ENCODE measurements at places on chromosomes 11 and 22.

DNA sequence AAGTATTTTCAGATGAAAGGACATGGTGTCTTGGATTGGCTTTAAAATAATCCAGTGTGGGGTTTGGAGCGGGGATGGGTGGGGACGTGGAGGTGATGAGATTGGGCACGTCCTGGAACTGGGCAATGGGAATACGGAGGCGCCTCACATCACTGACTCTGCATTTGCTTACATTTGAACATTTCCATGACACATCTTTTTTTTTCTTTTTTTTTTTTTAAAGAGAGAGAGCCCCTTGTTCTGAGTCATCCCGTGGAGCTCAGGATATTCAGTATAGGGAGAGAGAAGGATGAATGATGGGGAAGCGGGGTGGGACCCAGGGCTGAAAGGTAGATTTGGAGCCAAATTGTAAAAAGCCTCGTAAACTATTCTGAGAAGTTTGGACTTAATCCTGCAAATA is 142.7 kb downstream of the FBXO7 start:
- no peak for DNase-seq

DNA sequence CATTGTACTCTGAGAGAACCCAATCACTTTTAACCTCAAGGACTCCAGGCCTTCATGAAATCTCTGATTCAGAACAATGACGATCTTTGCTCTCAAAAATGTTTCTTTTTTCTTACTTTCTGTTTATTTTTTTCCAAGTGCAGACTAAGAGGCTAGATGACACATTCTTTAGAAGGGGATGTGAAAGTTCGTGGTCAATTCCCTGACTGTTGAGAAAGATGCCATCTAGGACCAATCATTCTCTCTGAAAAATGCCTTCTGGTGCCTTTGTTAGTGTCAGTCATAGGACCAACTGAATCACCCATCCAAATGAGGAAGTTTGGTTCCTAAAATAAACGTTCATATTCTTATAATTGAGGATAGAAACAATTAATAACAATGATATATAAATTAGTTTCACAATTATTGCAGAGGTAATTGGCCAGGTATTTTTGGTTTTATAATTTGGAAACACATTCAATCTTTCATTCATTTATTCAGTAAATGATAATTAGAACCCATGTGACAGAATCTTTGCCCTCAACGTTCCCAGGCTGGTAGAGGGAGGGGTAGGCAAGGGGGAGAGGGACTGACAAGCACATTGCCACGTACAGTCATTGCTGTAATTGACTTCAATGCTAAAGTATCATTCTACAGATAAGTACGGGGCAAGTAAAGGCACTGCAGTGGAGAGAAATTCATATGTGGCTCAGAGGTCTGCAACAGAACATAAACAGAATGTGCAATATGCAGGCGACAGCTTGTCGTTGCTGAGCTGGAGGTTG is 333.4 kb upstream of the MPPED2 start:
- DNase-seq = no peak

DNA sequence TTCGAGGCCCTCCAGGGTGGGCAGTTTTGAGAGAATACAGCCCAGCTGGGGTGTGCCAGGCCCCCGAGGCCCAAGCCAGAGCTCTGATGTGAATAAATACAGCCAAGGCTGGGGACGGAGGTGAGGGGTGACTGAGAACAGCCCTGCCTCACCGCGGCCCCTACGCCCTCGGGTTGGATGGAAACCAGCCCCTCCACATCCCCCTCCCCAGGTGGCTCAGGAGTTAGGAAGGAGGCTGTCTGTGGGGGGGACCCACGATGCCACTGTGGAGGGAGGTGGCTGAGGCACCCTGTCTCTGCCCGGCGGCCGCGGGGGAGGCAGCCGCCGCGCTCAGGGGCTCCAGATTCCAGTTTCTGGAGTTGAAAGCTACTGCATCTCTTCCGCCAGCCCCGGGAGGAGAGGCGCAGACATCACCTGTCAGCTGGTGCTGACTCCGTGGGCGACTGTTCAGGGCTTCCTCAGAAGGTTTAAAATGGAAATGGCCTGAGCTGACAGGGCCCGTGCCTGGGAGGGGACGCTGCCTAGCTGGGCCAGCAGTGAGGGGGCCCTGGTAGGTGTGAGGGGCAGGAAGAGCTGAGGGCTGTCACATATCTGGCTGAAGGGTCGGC is 1.4 kb downstream of the FLRT1 start:
- DNase-seq = peak; percentile 13

DNA sequence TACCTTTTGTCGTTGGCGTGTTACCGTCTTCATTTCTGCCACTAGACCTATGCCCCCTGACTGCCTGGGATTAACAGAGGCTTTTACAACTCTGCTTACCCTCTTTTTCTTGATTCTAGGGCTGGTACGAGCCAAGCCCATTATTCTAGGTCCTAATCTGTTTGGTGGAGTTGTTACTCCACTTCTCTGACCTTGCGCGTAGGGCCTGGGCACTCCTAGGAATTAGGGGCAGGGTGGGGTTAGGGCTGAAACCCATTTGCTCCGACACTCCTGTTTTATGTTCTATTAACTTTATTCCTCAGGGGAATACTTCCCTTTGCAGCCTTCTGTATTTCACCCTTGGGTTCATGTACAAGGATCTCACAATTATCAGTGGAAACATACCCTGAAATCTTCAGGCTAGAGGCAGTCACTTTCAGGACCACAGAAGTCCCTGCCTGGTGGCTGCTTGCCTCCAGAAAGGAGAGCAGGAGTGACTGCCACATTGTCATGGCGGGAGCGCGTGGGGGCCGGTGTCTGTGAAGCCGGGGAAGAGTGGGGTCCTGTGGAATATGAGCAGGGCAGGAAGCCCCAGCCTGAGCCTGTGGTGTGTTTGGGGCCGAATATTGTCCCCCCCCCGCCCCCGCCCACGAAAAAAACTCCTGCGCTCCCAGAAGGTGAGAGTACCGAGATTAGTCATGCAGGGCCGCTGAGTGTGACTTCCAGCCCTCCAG is 731 bp upstream of the SLC37A2 start:
- DNase-seq = no peak

DNA sequence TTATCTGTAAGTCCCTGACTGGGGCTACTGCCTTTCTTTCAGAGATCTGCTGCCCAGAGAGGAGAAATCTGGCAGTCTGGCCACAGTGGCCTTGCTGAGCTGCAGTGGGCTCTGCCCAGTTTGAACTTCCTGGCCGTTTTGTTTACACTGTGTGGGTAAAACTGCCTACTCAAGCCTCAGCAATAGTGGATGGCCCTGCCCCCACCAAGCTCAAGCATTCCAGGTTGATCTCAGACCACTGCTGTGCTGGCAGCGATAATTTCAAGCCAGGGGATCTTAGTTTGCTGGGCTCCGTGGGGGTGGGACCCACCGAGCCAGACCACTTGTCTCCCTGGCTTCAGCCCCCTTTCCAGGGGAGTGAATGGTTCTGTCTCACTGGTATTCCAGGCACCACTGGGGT is 117.5 kb downstream of the TRPC6 start:
- DNase-seq = no peak

DNA sequence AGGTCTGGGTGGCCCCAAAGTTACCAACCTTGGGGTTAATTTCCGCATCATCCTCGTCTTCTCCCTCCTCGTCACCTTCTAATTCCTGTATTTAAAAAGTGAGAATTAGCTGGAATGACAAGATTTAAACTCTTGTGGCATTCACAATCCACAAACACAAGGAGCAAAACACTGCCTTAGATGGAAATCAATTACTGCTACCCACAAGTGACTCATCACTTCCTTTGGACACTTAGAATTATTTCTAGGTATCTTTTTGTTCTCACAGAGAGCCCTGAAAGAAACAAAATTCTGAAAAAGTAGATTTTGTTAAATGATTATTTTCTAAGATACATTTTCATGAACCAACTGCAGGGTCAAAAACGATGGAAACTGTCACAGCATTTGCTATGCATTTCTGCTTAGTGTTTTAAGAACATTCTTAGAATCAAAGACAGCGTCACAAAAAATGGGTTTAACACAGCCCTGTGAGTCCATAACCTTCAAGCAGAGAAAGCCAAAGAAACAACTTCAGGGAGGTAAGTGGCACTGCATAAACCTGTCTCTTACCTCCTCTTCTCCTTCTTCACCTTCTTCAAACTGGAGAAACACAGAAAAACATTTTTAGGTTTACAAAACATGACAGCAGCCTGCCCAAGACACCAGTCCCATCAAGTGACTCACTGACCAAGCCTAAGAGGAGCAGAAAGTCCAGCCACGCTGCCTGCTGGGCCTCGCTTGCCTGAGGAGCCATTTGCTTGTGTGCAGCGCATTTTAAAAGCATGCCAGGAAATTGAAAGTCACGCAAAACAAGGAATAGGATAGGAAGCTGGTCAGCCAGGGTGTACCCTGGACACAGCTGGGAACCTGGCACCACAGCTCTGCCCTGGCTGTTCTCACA is 22.3 kb upstream of the PHLDA2 start:
- no peak for DNase-seq

GRCh38 chr22:37192204-37192603 is 4.2 kb upstream of the C1QTNF6 start:
- DNase-seq = no peak

GRCh38 chr11:94000659-94001058 is 20.5 kb upstream of the HEPHL1 start:
- no peak for DNase-seq

- DNase-seq = no peak
These were observed 8.5 kb downstream of the ADORA2A start for GRCh38 chr22:24435861-24436371.

GRCh38 chr11:12474871-12475270 is 97.5 kb downstream of the PARVA start:
- DNase-seq = no peak

GRCh38 chr11:122700666-122701065 is 45.1 kb downstream of the UBASH3B start:
- DNase-seq = no peak

DNA sequence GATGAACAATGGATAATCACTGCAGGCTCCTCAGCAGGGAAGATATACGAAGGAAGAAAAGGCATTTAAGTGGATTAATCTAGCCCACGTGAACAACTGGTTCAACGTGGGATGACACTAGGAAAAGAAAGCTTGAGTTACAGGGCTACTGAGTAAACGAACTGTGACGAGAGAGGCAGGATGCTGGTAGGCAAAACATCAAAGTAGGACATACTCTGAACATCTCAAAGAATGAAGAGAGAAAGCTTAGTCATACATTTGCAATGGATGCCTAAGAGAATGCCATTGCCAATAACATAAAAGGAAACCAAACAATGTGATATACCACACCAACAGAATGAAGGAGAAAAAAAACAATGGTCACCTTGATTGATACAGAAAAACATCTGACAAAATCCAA is 12.9 kb downstream of the USP28 start:
- DNase-seq = no peak

DNA sequence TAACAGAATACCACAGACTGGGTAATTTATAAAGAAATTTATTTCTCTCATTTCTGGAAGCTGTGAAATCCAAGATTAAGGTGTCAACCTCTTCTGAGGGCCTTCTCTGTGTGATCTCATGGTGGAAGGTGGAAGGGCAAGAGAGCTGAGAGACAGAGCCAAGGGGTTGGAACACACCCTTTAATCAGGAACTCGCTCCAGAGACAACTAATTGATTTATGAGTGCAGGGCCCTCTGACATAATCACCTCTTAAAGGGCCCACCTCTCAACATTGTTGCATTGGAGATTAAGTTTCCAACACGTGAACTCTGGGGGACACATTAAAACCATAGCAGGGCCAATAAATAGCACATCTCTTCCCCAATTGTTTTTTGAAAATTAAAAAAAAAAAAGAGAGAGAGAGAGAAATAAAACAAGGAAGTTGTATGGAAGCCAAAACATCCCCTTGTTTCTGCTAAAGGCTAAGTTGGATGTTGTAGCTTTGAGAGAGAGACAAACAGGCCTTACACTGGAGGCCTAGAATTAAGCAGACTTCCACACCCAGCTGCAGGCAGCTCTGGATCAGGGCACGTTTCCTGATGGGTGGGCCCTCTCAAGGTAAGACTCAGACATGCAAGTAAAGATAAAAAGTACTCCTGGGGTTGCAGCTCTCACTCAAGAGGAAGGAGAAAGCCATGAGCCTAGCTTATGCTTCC is 64.1 kb upstream of the BIRC3 start:
- no peak for DNase-seq

GRCh38 chr11:211741-212140 is 4.2 kb downstream of the RIC8A start:
- no peak for DNase-seq

- DNase-seq = no peak
These were observed 12.3 kb downstream of the CAT start for GRCh38 chr11:34451053-34451452.
